MCF 10A (cell line): ENCODE measurements at places on chromosomes 3 and 15. TPM values are rescaled to one million over a fixed set of nuclear protein-coding genes. Genes with fewer than 3 reads are reported as not detected.

DNA sequence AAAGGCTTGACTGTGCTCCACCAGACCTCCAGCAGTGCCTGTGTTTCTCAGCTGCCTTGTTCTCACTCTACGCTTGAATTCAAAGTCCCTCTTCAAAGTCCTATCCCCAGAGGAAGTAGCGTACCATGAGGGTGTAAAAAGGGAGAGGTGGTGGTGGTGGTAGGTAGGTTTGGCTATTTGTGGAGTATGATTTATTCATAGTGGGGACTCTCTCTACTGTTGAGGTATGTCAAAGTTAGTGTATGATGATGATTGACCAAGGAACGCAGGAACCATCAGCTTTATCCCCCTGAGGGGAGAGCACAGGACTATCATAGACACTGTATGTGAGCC, 137.9 kb downstream of the GHSR start:
- DNase-seq: no peak

DNA sequence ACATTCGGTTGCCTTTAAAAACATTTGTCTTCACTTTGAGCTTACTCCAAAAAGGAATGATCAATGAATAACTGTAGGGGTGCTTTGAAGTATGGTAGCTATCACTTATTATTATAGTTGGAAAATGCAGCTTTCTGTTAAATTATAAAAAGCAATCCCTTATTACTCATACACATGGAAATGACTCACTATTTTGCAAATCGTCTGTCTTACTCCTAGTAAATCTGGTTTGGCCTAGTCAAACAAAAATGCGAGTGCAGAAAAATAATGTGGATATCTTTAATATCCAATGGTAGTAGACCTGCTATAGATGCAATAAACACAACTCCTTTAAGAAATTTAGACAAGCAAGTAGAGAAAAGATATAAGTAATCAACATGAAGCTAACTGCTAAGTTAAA, 112.5 kb downstream of the ZIC1 start:
- peak; percentile 11 for DNase-seq

- no peak for DNase-seq
Measured at GRCh38 chr15:68592544-68592943, 13.8 kb downstream of the CORO2B start.

- peak; percentile 78 for DNase-seq
Measured at GRCh38 chr3:52636673-52637072, 49.0 kb downstream of the PBRM1 start.

- DNase-seq: no peak
Measured at GRCh38 chr15:79535536-79535935, 103.4 kb downstream of the MINAR1 start.

GRCh38 chr3:128736601-128737000, 10.6 kb downstream of the RAB7A start:
- DNase-seq: peak; percentile 30

DNA sequence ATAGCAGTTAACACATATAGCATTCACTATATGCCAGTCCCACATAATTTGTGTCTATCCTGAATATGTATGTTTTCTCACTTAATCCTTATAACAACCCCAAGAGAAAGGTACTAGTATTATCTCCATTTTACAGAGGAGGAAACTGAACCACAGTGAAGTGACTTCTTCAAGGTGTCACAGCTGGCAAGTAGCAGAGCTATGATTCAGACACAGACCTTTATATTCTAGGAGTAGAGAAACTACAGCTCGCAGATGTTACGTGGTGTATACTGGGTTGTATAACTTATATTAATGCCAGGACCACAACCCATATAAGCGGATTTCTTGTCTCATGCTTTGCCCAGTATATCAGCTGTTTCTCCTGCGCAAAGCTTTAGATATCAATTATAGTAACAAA, 29.5 kb upstream of the ICE2 start:
- no peak for DNase-seq

GRCh38 chr3:28467414-28467813, 118.8 kb upstream of the AZI2 start:
- peak; percentile 14 for DNase-seq

GRCh38 chr3:117277816-117278215, 568.2 kb downstream of the TUSC7 start:
- DNase-seq: no peak

The ESYT3 gene
- 0.44 and 1.0 TPM in 2 replicates for total RNA-seq

The TEX9 gene
- total RNA-seq: 6.3 and 6.8 TPM in 2 replicates
